Brain (organoid and tissue), 16 donors: ENCODE measurements at places on chromosomes 1 and 21. TPM values are rescaled to one million over a fixed set of nuclear protein-coding genes. Genes with fewer than 3 reads are reported as not detected.

GRCh38 chr1:46558966-46559365, 7.5 kb upstream of the KNCN start:
- no peak for DNase-seq

DNA sequence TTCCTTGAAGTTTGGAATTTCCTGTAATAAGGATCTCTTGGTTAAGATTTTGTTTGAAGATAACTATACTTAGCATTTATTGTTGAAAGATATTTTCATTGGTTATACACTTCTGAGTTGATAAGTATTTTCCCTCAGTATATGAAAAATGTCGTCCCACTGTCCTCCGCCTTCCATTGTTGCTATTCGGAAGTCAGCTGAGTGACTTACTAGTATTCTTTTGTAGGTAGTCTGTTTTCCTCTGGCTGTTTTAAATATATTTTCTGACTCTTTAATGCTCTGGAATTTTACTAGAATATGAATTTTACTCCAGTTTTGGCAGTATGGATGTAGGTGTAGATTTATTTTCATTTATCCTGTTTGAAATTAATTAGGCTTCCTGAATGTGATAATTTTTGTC, 498.7 kb upstream of the NFIA start:
- no peak for DNase-seq

DNA sequence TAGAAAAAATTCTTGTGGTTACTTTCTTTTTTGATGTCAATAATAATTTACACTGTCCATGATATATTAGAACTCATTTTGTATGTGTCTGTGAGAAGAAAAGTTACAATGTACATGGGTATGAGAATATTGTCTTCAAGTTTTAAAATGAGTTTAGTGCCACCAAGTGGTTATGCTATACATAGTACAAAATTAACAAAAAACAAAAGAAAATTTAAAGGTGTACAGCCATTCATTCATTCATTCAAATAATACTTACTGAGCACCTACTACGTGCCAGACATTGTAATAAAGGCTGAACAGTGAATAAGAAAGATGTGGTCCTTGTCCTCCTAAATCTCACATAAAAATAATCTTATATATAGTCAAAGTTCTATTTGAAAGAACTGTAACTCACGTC, 27.7 kb downstream of the UCHL5 start:
- peak; percentile 4 for DNase-seq

NMNAT1 gene
- 7.7 TPM for polyA plus RNA-seq

DNA sequence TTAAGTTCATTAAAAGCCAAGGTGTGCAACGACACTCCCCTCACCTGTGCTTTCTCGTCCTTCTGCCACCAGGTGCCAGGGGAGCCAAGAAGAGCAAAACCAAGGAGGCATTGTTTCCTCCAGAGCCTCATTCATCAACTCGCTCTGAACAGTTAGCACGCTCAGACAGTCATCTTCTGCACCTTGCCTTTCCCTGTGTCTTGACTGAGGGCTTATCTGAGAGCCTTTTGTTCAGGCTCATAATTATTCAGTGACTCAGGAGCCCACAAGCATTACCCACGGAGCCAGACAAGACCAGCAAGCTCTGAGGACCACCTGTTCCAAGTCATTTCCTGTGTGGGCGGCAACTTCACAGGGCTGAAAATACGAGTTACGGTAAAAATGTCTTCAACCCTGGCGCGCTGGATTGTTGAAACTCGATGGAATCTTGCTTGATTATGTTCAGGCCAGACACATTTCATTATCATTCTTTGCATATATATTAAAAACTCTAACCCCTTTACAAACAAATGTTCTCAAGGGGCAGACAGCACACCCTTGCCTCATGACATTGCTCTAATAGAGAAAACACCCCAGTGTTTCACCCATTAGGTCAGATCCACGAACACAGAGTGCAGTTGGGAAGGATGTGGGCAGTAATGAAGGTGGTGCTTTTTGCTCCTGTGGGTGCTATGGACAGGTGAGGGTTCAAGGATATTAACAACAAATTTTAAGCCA, 89.7 kb upstream of the RUNX1 start:
- DNase-seq, result no peak

DNA sequence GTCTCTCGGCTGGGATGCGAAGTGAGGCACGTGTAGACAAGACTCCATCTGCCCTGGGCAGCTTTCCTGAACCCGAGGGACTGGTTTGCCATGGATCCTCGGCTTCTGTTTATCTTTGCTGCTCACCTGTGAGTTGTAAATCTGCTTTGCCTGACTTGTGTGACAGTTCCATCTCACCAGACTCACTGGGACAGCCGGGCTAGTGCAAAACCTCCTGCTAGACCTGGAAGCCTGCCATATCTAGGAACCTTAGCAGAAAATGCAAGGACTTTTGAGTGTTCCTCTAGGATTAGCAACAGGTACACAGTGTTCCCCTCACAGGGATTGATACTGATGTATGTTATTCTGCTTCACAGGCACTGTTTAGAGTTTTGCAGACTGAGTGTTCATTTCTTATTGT, 218.6 kb downstream of the URB2 start:
- no peak for DNase-seq

C1orf21 gene
- polyA plus RNA-seq, result 32.7 TPM

DNA sequence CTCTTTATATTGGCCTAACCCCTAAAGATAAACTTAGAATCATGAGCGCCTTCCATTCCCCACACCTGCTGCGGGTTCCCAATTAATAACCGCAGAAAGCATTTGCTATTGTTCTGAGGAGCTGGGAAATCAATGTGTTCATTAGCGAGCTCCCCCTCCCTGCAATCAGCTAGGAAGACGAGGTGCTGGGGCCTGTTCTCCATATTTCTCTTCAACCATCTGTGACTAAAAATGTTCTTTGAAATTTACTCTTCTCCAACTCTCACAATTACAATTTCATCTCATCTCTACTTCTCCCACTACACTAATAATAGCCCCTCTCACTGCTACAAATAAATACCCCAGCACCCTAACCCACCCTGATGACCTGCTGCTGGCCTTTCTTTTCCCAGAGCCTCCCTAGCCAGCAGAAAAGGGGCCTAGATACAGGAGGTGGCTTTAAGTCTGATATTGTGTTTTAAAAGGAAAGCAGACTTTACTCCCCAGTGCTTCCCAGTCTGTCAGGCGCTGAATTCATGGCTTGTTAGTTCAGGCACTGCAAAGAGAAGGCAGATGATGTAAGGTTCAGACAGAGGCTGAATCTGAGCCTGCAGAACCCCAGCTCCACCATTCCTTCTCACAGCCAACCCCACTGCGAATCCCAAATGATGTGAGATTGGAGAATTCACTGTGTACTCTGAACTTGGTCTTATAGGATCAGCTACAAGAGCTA, 477.5 kb upstream of the DAB1 start:
- no peak for DNase-seq

DNA sequence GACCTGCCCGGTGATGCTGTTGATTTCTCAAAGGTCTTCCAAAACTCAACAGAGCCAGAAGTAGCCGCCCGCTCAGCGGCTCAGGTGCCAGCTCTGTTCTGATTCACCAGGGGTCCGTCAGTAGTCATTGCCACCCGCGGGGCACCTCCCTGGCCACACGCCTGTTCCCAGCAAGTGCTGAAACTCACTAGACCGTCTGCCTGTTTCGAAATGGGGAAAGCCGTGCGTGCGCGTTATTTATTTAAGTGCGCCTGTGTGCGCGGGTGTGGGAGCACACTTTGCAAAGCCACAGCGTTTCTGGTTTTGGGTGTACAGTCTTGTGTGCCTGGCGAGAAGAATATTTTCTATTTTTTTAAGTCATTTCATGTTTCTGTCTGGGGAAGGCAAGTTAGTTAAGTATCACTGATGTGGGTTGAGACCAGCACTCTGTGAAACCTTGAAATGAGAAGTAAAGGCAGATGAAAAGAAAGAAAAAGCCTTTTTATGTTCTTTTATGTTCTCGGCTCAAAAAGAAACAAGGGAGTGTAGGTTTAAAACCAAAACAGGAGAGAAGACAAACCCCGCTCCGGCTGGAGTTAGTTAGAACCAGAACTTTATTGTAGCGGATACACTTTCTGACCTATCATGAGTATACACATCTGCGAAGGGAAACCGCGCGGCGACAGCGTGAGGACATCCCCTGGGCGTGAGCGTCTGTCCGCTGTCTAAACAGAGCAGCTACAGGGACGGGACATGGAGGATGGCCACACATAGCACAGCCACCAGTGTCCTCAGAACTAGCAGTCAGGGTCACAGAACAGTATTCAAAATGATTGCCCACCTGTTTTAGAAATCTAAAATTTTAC, 77.1 kb downstream of the PIK3CD start:
- DNase-seq, result no peak

DNA sequence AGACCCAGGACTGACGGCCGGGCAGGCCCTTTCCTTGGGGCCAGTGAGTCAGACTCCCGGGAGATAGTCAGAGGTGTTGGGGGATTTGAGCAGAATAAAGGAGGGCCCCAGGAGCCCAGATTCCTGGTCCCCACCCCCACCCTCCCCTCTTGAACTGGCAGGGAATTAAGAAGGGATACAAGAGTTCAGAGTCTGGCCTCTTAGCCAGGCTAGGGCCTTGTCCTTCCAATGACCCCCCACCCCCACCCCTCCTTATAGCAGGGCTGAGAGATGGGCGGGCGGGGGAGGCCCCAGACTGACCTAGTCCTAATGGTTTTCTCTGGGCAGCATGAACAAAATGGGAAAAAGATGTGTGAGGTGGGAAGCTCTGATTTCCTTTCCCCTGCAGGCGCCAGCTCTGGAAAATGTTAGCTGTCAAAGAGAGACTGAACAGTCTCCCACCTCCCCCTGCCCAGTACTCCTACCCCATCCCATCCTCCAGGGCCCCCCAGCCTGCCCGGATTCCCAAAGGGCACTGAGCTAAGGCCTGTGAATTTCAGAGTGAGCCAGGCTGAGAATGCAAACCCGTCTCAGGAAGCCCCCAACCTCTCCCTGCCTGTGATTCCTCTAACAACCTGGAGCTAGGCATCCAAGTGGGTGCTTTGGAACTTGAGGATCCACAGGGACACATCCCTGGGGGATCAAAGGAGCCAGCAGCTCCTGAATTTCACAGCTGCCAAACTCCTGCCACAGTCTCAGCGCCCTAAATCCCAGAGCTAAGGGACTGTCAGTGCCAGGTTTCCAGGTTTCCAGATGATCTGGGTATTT, 5.8 kb upstream of the CRABP2 start:
- DNase-seq, result no peak

GRCh38 chr1:59007429-59007819, 223.6 kb upstream of the JUN start:
- DNase-seq, result no peak

DNA sequence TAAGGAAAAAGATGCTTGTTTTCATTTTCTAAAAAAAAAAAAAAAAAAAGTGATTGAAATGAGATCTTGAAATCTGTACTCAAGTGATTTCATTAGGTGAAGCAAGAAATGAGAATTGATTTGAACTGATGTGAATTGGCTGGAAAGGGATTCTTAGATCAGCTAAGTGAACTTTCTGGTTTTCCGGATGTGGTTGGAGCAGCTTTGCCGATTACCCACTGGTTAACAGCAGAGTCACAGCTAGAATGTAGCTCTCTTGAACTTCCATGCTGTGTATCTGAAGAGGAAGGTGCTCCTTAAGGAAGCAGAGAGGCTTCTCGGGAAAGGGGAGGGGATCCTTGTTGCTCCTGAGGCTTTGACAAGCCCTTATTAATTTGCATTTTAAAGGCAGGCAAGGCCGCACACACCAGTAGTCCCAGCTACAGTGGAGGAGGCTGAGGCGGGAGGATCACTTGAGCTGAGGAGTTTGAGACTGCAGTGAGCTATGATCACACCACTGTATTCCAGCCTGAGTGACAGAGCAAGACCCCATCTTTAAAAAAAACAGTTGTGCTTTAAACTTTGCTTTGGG, 28.7 kb upstream of the PWP2 start:
- DNase-seq, result no peak

CCDC30 gene
- 7.2 TPM for polyA plus RNA-seq

- no peak for DNase-seq
Measured at GRCh38 chr1:46520063-46520911, 30.7 kb downstream of the DMBX1 start.

- no peak for DNase-seq
Measured at GRCh38 chr1:7407544-7407895, 363.6 kb upstream of the VAMP3 start.

DNA sequence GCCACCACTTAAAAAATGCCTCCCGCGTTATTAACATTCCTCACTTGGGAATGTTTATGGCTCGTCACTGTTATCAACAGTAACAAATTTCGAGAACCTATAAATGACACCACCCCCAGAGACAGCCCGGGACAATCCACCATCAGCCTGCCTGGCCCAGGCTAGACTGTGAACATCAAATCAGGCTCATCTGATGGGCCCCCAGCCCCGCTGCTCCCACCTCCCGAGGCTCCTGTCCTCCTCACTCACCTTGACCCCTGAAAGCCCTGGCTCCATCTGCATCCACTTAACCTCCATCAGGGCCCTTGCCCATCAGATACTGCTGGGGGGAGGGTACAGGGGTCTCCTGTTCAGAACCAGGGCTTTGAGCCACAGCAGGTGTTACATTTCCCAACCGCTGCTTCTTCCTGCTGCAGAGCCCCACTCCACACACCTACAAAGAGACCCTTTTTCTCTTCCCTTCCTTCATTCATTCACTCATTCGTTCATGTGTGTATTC, 156.5 kb upstream of the VAMP3 start:
- DNase-seq, result no peak

- no peak for DNase-seq
Measured at GRCh38 chr1:213163278-213163711, 112.3 kb downstream of the RPS6KC1 start.

SAMD11 gene
- polyA plus RNA-seq, result 2.4 TPM

TMEM200B gene
- polyA plus RNA-seq, result 0.78 TPM

HSD3B1 gene
- not detected for polyA plus RNA-seq

DNA sequence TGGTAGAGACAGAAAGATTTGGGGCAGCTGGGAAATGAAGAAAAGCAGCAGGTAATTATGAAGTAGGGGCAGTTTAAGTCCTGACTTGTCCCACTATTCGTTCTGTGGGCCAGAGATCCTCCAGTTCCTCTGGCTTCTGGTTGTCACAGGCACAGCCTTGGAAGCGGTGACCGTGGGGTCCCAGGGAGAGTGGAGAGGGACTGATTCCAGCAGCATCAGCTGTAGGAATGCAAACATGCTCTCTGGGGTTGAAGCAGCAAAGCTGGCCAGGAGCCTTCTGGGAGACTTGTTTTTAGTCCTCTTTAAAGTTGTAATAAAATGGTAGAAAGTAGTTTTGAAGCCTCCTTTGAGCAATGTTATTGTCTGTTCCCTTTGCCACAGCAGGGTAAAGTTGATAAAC, 488.0 kb downstream of the LMO4 start:
- no peak for DNase-seq

DNA sequence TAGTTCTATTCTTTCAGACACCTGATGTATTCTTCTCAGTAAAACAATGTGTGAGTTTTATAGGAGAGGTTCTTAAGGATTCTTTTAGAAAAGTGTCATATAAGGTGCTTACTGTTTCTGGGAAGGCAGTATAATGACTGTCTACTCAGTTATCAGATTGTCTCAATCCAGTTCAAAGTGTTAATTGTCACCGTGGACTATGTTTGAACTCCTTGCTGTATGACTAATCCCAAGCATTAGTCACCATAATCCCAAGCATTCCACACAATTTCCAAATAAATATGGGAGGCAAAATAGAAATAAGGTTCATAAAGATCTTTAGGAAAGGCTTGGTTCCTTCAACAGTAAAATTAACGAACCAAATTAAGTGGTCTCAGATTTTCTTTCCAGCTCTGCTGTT, 342.1 kb upstream of the NR5A2 start:
- no peak for DNase-seq

- DNase-seq, result no peak
Measured at GRCh38 chr1:154318386-154318785, 2.5 kb upstream of the AQP10 start.

SEC16B gene
- 1.1 TPM for polyA plus RNA-seq

- no peak for DNase-seq
Measured at GRCh38 chr1:36702963-36703362, 220.2 kb upstream of the CSF3R start.

- no peak for DNase-seq
Measured at GRCh38 chr1:50717327-50717726, 242.7 kb downstream of the FAF1 start.

GRCh38 chr1:242128951-242129502, 130.1 kb upstream of the MAP1LC3C start:
- no peak for DNase-seq
